ENCODE measurements at places on chromosomes 13 and 19. TPM values are rescaled to one million over a fixed set of nuclear protein-coding genes. Genes with fewer than 3 reads are reported as not detected.

Gene OR7G3
- total RNA-seq: not detected

Gene CYP2A7
- not detected for total RNA-seq

Gene ZNF536
- total RNA-seq: 1.9 TPM

DNA sequence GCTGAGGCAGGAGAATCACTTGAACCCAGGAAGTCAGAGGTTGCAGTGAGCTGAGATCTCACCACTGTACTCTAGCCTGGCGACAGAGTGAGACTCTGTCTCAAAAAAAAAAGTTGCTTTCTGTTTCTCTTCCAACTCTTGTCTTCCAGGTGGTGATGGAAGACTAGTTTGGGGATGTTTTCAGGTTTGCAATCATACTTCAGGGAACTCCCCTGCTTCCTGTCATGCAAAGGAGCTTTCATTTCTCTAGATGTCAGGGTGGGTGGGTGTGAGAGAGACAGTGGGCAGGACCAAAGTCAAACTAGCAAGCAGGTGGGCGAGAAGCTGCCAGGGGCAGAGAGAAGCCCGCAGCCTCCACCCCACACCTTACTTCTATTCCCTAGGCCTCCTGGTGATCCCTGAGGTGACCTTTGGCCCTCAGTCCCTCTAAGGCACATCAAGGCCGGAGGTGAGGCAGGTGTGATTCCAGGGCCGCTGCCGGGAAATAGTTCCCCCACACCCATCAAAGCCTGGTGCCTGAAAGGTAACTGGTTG is 25.7 kb downstream of the CCNE1 start:
- no peak overlapping the region for H3K4me3 ChIP-seq
- no peaks in the 10 kb centered on the region for H3K4me1 ChIP-seq
- H3K27ac ChIP-seq: no peak overlapping the region
- no peak for DNase-seq
- H3K36me3 ChIP-seq: no peaks in the 10 kb centered on the region
- H3K27me3 ChIP-seq: no peaks in the 10 kb centered on the region

DNA sequence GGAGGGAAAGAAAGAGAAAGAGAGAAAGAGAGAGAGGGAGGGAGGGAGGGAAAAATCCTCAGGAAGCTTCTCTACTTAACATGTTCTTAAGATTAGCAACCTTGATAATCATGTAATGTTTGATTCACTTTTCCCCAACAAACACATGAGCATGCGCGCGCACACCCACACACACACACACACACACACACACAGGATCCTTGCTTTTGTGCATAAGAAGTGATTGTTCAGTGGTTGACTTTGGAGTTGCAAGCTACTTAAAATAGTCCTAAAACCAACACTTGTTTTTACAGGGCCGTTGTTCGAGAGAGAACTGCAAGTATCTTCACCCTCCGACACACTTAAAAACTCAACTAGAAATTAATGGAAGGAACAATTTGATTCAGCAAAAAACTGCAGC is 100.0 kb upstream of the RAP2A start:
- peaks cover 45% of the 10 kb centered on the region for H3K4me1 ChIP-seq
- H3K27me3 ChIP-seq: no peaks in the 10 kb centered on the region
- peaks cover 14% of the 10 kb centered on the region for H3K36me3 ChIP-seq
- H3K4me3 ChIP-seq: no peak overlapping the region
- no peak for DNase-seq

Gene EDNRB
- total RNA-seq: 52.1 TPM

DNA sequence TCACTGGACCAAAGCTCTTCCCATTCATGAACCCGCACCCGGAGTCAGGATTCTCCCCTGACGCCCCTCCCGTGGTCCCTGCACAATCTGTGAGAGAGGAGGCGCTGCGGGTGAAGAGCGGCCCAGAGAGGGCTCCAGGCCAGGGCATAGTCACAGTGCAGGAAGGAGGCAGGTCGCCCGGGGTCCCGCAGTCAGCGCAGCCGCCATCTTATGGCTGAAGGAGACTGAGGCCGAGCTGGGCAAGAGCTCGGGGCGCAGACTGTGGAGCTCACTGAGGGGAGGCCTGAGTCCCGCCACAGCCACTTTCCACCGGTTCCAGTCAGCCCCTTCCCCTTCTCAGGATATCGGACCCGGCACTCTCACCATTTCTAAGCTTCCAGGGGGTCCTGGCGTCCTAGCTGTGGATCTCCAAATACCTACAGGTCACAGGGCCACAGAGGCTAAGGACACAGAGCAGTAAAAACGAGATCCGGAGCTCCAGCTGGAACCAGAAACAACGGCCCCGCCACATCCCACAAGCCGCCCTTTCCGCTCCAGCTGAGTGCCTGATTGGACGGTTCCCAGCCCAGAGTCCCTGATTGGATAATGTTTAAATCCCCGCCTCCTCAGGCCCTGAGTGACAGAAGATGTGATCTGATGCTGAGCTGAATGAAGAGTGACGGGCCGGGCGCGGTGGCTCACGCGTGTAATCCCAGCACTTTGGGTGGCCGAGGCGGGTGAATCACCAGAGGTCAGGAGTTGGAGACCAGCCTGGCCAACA is at the start of gene ZNF99:
TSS of gene ZNF99 (minus strand) at position 501 of the 760 bp plus-strand sequence. CDS start at position 366, 135 bp downstream.
- H3K27ac ChIP-seq: no peak within 1 kb of the TSS
- H3K36me3 ChIP-seq: no peaks in the 10 kb centered on the region
- H3K4me1 ChIP-seq: no peaks in the 10 kb centered on the region
- peak; percentile 86 for DNase-seq
- H3K27me3 ChIP-seq: no peaks in the 10 kb centered on the region

DNA sequence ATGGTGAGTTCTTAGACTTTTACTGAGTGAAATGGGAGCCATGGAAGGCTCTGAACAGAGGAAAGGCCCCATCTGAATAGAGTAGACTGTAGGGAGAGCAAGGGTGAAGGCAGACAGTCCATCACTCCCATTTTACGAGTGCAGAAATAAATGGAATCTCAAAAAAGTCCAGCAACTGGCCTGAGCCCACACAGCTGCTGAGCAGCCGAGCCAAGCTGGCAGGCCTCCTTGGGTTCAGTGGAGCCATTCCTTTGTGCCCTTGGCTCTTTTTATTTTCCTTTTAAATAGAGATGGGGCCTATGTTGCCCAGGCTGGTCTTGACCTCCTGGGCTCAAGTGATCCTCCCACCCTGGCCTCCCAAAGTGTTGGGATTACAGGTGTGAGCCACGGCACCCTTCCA is 1.0 kb upstream of the MYH14 start:
- H3K4me3 ChIP-seq: no peak overlapping the region
- H3K27ac ChIP-seq: no peak overlapping the region

- no peak for DNase-seq
- H3K36me3 ChIP-seq: no peaks in the 10 kb centered on the region
- no peak overlapping the region for H3K27ac ChIP-seq
- no peaks in the 10 kb centered on the region for H3K27me3 ChIP-seq
- H3K4me3 ChIP-seq: no peak overlapping the region
These were observed 40.2 kb downstream of the UBL3 start for GRCh38 chr13:29810145-29810742.

GRCh38 chr13:31433207-31433606 is 233.4 kb downstream of the B3GLCT start:
- H3K27me3 ChIP-seq: no peaks in the 10 kb centered on the region
- H3K4me3 ChIP-seq: no peak overlapping the region
- no peaks in the 10 kb centered on the region for H3K4me1 ChIP-seq
- no peaks in the 10 kb centered on the region for H3K36me3 ChIP-seq
- no peak for DNase-seq

DNA sequence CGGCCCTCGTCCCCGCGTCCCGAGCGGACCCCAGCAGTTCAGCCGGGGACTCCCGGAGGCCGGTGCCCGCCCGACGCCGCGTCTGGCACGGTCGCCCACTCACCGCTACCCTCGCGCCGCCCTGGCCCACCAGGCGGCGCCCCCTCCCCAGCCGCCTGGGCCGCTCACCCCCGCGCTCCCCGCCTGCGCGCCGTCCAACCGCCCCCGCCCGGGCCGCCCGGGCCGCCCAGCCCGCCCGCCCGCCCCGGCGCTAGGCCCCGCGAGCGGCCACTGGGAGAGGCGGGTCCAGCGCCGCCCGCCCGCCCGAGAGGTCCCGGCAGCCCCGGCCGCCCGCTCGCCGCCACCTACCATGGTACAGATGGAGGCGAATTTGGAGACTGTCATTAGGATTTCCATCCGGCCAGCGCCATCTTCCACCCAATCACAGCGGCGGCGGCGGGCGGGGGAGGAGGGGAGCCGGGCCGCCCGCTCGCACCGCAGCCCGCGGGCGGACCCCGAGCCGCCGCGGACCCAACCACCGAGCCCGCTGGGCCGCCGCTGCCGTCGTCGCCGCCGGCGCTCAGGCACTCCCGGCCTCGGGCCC is at the start of gene USP12:
TSS of gene USP12 (minus strand) at position 568 of the 583 bp plus-strand sequence. CDS start at position 396, 172 bp downstream.
- H3K36me3 ChIP-seq: no peaks in the 10 kb centered on the region
- peak within 1 kb of the TSS; percentile 95 for H3K27ac ChIP-seq
- peak within 1 kb of the TSS; percentile 78 for H3K4me3 ChIP-seq

Gene PPM1N
- total RNA-seq: 1.8 TPM

DNA sequence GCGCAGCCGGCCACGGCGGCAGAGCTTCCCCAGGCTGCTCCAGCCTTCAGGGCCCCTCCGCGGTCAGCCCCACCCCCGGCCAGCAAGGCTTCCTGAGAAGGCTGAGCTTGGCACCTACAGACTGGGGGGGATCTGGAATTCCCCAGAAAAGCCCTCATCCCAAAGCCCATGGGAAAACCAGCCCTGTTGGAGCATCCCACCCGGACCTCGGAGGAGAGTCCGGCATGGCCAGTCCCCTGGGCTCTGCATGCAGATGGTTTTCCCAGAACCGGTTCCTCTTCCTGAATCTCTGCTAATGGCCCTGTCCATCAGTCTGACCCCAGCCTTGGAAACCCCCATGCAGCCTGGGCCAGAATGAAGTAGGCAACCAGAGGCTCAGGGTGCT is 10.3 kb downstream of the RASA3 start:
- no peaks in the 10 kb centered on the region for H3K27me3 ChIP-seq
- peak overlapping the region; percentile 35 for H3K27ac ChIP-seq
- no peaks in the 10 kb centered on the region for H3K36me3 ChIP-seq
- H3K4me3 ChIP-seq: no peak overlapping the region
- no peaks in the 10 kb centered on the region for H3K4me1 ChIP-seq

- DNase-seq: no peak
- no peaks in the 10 kb centered on the region for H3K36me3 ChIP-seq
- H3K27me3 ChIP-seq: no peaks in the 10 kb centered on the region
- no peak overlapping the region for H3K4me3 ChIP-seq
- H3K4me1 ChIP-seq: no peaks in the 10 kb centered on the region
These were observed 9.5 kb upstream of the MPV17L2 start for GRCh38 chr19:18183529-18183928.

Gene GAMT
- 45.8 TPM for total RNA-seq

DNA sequence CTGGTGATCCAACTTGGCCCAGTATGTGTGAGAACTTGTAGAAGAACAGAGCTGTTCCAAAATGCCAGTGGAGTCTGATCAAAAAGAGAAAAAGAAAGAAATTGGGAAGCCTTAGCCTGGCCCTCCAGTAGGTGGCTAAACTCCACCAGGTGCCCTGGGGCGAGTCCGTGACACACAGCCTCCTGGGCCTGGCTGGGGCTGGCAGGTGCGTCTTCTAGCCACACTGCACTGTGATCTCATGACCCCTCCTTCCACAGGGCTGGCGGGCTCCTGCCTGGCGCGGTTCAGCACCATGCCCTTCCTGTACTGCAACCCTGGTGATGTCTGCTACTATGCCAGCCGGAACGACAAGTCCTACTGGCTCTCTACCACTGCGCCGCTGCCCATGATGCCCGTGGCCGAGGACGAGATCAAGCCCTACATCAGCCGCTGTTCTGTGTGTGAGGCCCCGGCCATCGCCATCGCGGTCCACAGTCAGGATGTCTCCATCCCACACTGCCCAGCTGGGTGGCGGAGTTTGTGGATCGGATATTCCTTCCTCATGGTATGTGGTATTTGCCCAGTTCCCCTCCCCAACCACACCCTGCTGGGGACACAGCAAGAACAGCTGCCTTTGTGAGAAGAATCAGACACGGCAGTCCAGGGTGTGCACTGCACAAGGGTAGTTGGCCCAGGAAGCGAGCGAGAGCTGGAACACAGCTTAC is 53.7 kb downstream of the RAB20 start:
- H3K27me3 ChIP-seq: no peaks in the 10 kb centered on the region
- peak overlapping the region; percentile 83 for H3K27ac ChIP-seq
- H3K36me3 ChIP-seq: peaks cover 85% of the 10 kb centered on the region
- no peak for DNase-seq

Data from right atrium auricular region (tissue), 2 donors.